ENCODE measurements at places on chromosomes 3 and 15.

DNA sequence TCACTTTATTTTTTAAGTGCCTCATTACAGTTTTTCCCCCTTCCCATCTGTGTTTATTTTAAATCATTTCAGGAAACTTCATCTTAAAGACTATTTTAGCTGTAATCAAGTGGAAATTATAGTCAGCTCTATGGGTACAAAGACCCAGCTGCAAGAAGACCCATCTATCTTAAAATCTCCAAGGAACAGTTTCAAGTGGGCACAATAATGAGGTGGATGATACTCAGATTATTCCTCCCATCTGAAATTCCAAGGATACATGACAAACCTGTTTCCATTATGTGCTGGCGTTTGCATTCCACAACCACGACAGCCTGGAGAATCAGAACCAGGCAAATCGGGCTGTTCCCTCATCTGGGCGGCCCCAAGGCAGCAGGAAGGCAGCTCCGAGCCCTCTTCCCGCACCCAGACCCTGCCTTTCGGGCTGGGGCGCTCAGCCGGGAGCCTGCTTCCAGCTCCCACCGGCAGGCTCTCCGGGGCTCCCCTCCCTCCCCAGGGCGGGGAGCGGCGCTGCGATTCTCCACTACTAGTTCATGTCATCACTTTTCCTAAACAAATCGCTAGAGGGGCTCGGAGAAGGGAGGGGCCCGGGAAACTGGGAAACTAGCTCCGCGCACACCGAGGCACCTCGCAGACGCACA, at the start of gene MGLL:
TSS of gene MGLL (minus strand) at position 475 of the 641 bp plus-strand sequence. CDS start at position 278, 197 bp downstream.
- no peak for DNase-seq

- no peak for DNase-seq
Measured at GRCh38 chr15:76058714-76059319, 968 bp upstream of the TMEM266 start.

- no peak for DNase-seq
Measured at GRCh38 chr15:69217381-69217780, 56.9 kb downstream of the GLCE start.

GRCh38 chr3:4751029-4751501, 228.2 kb upstream of the BHLHE40 start:
- DNase-seq = no peak

GRCh38 chr15:101351736-101352135, 56.7 kb upstream of the SNRPA1 start:
- no peak for DNase-seq

DNA sequence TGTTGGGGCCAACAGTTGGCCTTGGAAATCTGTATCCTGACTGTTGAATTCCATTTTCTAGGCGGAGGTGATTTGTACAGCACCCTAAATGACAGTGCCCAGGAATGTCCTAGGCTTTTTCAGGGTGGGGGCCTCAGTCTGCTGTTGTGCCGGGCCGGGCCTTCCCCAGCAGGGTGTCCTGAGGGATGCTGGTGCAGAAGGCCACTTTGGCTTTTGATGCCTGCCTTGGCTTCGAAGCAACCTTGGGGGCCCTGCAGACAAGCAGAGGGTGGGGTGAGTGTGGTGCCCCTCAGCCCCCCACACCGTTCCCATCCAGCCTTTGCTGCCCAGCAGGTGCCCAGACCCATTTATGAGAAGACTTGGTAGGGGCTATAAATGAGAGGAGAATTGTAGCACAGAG, 33.0 kb downstream of the SYNM start:
- DNase-seq = no peak

- DNase-seq = no peak
Measured at GRCh38 chr15:35080226-35080625, 4.9 kb downstream of the NANOGP8 start.

DNA sequence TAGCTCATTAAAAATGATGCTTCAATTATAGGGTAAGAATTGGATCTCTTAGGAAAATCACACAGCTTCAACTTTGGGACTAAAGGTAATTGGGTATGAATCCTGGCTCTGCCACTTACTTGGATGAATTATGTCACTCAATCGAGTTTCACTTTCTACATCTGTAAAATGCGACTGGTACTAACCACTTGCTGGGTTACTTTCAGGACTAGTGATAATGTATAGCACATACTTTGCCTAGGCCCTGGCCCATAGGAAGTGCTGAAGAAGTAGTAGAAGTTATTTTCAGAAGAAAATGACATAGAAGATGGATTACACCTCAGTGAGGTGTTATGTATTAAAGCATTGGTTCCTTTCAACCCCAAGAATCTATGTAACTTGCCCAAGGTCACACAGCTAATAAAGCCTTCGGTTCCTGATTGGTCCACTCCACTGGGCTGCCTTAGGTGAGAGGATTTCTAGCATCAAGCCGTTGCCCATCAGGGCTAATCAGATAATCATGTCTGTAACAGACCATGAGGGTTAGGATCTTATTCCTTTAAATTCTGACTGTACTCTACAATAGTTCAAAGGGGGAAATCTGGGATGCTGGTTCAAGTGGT, 29.4 kb upstream of the AP4E1 start:
- peak; percentile 20 for DNase-seq

- DNase-seq = peak; percentile 11
Measured at GRCh38 chr3:120773932-120774331, 31.4 kb downstream of the GTF2E1 start.

DNA sequence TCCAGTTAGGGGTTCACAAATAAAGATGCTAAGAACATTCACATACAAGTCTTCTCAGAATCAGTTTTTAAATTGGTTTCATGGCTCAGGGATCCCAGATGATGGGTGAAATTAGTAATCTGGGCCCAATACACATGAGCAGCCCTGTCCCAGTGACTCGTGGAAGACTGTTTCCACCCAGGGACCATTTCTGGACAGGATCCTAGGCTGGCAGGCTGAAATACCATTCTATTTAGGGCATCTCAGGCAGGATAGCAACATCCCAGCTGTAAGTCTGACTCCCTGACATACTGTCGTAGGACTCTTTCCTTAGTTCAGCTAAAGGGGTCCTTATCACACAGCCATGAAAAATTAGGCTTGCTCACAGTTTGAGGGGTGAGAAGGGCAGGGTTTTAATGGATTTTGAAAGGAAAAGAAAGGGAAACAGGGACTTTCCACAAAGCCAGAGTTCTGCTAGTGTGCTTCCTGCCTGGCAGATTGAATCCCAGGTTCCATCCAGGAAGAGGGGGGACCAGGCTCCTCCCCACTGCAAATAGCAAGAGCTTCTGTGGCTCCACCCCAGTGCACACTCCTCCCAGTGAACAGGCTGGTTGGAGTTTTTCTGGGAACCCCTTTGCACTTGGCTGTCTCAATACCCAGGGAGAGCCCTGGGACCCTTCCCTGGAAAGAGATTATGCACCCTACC, 41.3 kb upstream of the LYZL4 start:
- no peak for DNase-seq
